ENCODE measurements at places on chromosomes 3 and 15.

GRCh38 chr3:51522273-51522962, 16.1 kb upstream of the RAD54L2 start:
- no peak for DNase-seq

GRCh38 chr3:73637042-73637441, 12.3 kb upstream of the PDZRN3 start:
- DNase-seq, result no peak

DNA sequence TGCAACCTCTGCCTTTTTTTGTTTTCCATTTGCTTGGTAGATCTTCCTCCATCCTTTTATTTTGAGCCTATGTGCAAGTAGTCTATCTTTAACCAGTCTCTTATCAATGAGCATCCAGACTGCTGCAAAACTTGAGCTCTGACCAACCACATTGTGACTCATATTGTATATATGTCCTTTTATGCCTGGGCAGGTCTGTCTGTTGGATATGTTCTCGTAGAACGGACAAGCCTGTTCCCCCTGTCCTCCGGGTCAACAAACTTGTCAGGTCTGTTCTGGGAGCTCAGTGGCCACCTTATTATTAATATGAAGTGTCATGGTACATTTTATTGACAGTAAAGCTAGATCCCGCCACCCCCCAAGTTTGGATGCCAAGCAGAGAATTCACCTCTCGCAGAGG, 252.9 kb upstream of the ST8SIA2 start:
- no peak for DNase-seq

GRCh38 chr15:95162531-95162930, 931.2 kb downstream of the MCTP2 start:
- no peak for DNase-seq

GRCh38 chr3:195873281-195873887, 35.0 kb downstream of the TNK2 start:
- DNase-seq, result no peak

GRCh38 chr3:47000198-47000815, 20.8 kb downstream of the NBEAL2 start:
- DNase-seq, result no peak

- no peak for DNase-seq
Observed at GRCh38 chr3:142611206-142611605, 15.0 kb downstream of the PLS1 start.

GRCh38 chr3:178777718-178778411, 241.6 kb downstream of the KCNMB2 start:
- DNase-seq, result no peak

- DNase-seq, result no peak
Observed at GRCh38 chr3:134340362-134340981, 33.8 kb downstream of the AMOTL2 start.

GRCh38 chr15:29131840-29132420, 137.7 kb downstream of the NSMCE3 start:
- DNase-seq, result no peak

GRCh38 chr3:190436331-190436730, 13.4 kb downstream of the TMEM207 start:
- no peak for DNase-seq

DNA sequence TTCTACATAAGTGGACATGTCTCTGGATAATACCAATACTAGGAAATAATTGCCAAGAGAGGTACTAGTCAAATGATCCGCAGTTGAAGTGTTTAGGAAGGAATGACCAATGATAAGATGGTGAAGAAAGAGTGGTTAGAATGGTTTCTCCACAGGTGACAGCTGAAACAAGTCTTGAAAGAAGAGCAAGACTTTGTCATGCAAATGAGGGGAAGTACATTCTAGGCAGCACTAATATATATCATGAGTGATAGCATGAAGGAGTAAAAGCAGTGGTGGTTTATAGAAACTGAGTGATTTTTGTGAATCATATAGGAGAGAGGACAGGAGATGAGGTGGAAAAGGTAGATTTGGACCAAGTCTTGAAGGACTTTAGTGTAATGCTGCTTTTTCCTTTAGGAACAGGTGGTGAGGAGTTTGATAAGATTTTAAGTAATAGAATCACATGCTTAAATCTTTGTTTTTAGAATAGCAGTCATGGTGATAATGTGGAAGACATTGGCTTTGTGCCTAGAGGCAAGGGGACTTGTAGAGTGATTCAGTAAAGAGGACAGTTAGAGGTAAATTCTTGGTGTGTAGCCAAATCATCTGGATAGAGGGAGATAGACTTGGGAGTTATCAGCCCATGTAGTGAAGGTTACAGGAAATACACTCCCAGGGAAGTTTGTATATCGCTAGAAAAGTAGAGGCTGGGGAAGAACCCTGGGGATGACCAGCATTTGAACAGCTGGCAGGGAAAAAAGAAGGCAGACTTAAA, 31.9 kb downstream of the SLMAP start:
- no peak for DNase-seq

DNA sequence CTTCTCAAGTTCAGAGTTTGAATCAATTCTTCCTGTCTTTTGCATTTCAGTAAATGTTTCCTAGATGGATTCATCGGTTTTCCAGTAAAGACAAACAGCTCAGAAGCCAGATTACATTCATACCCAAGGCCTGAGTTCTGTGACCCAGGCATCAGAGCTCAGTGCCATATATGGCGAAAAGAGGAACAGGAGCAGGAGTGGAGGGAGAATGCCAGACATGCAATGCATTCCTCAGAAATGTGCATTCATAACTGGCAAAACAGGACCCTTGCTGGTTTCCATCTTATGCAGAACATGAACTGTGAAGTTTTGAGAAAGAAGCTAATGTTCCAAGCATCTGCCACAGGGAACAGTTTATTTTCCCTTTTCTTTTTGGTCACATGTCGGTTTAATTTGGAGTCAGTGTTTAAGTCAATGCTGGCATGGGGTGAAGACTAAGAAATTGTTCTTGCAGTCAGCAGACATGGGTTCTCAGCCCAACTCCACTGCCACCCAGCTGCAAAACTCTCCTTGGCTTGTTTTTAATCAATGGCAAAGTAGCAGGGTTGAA, 116.5 kb downstream of the LPP start:
- no peak for DNase-seq

DNA sequence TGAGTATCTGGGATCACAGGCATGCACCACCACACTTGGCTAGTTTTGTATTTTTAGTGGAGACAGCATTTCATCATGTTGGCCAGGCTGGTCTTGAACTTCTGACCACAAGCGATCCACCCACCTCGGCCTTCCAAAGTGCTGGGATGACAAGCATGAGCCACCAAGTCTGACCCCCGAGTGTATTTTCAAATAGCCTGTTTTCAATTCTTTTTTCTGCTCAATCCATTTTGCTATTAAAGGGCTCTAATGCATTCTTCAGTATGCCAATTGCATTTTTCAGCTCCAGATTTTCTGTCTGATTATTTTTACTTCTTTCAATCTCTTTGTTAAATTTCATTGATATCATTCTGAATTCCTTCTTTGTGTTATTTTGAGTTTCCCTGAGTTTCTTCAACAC, 5.8 kb downstream of the OR5H6 start:
- DNase-seq, result no peak

GRCh38 chr3:58570851-58571250, 6.3 kb downstream of the FAM107A start:
- DNase-seq, result no peak

GRCh38 chr15:52262364-52262763, 33.2 kb downstream of the MYO5C start:
- DNase-seq, result no peak

DNA sequence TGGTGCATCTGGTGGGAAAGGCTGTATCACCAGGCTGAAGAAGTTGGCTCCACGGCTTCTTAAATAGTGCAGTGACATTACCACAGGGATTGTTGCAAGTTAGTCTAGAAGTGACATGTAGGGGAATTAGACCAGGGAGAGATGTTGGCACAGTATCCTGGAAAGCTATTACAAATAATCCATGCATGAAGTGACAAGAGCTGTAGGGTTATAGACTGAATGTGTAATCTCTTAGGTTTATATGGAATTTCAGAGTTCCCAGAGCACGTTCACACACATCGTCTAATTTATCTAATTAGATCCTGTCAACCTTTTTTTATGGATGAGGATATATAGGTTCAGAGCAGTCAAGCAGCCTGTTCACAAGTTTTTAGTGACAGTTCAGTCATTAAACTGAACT, 37.3 kb upstream of the APH1B start:
- DNase-seq, result no peak

All from NCI-H187 (cell line).